Stimulated activated CD4-positive, alpha-beta T cell treated with anti-CD3 and anti-CD28 coated beads, Interleukin-12 subunit alpha, Interleukin-12 subunit beta, amount 100 ng/mL, for 24 hours (primary cell): ENCODE measurements at places on chromosomes 6 and 20.

DNA sequence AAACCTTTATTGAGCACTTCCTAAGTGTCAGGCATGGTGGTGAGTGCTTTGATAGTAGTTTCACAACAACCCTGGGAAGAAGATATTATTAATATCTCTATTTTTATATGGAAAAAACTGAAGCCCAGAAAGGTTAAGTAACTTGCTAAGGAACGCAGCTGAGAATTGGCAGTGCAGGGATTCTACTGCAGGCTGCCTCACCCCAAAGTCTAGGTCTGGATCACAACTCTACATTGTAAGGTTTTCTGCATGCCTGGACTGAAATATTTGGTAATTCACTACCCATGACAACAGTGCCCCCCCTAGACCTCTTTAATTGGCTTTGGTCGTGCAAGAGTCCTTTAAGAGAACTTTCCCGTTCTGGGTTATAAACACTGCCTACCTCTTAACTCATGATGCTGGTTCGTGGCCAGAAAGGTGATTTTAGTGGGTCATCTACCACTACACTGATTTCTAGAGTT, 67.1 kb upstream of the KCNQ5 start:
- no peak for DNase-seq

GRCh38 chr6:99608059-99608885, 1.6 kb downstream of the PRDM13 start:
- DNase-seq = no peak

DNA sequence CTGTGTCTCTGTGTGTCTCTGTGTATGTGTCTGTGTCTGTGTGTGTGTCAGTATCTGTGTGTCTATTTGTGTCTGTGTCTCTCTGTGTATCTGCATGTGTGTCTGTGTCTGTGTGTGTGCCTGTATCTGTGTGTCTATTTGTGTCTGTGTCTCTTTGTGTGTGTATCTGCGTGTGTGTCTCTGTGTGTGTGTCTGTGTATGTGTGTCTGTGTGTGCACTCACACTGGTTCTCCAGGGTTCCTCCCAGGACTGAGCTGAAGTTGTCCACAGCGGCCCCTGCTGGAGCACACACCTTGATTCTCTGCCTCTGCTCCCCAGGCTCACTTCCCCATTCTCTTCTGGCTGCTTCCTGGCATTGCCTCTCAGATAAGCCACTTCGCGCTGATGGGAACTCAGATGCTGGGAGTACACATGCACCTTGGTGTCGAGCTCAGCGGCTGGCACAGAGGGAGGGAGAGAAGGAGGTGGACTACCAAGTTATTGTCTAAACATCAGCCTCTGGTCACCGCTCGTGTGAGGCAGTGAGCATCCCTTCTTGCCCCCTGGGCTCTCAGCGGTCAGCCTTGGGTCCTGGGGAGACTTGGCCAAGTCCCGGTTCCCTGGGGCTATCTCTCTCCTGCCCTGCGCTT, 104.9 kb upstream of the NXT1 start:
- DNase-seq = peak; percentile 4

GRCh38 chr6:148779142-148779562, 32.3 kb downstream of the UST start:
- DNase-seq = no peak

GRCh38 chr6:22249711-22250350, 47.0 kb downstream of the PRL start:
- DNase-seq = no peak

GRCh38 chr20:47464380-47465101, 37.1 kb upstream of the NCOA3 start:
- no peak for DNase-seq

DNA sequence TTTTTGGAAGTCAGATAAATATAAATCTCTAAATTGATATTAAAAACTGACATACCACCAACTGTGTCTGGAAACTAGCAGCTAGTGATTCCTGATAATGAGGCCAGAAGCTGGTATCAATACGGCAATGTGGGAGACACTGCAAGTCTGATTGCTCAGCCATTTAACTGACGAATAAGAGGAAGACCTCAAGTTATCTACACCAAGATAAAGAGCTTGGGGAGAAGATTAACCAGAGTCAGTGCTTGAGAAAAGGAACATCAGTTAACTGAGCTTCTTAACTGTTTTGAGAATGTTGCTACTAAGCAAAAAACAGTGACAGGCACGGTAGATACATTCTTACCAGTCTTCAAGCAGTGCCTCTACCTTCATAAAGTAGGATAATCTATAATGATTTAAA, 140.4 kb upstream of the TENT5A start:
- no peak for DNase-seq

- no peak for DNase-seq
These were observed 277.7 kb downstream of the ADGB start for GRCh38 chr6:146876271-146877151.

DNA sequence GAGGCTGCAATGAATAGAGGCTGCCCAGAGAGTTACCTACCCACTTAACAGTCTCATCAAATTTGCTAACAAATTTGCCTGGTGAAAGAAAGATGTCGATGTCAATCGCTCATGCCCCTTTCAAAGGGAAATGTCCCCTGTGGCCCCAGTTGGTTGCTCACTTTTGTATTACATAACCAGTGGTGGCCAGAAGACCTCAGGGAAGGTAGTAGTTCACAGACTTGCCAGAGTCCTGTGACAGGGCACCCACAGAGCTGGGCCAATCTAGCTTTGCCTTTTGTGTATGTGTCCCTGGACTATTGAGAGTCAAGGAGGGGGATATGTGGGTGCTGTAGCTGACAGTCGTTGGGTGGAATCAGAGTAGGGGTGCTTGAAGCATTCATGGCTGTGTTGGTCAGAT, 70.7 kb upstream of the CCN6 start:
- no peak for DNase-seq
